Smooth muscle cell of the brain vasculature (primary cell): ENCODE measurements at places on chromosomes 5 and 9.

DNA sequence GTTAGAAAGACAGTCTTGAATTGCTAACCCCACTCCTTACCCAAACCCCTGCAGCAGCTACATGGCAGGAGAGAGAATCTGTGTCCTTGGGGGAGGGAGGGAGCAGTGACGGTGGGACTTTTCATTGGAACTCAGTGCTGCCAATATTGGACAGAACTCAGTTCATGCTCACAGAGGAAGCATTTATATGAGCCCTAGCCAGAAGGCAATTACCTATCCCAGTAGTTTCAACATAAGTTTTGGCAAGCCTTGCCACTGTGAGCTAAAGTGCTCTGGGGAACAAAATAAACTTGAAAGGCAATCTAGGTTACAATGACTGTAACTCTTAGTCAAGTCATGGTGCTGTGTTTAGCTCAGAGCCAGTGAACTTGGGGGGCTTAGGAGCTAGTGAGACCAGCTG, 1013.4 kb upstream of the COX7C start:
- no peak for DNase-seq

- no peak for DNase-seq
Observed at GRCh38 chr9:5532306-5532705, 22.0 kb downstream of the PDCD1LG2 start.

- DNase-seq = no peak
Observed at GRCh38 chr5:123559434-123559775, 47.4 kb downstream of the CSNK1G3 start.

DNA sequence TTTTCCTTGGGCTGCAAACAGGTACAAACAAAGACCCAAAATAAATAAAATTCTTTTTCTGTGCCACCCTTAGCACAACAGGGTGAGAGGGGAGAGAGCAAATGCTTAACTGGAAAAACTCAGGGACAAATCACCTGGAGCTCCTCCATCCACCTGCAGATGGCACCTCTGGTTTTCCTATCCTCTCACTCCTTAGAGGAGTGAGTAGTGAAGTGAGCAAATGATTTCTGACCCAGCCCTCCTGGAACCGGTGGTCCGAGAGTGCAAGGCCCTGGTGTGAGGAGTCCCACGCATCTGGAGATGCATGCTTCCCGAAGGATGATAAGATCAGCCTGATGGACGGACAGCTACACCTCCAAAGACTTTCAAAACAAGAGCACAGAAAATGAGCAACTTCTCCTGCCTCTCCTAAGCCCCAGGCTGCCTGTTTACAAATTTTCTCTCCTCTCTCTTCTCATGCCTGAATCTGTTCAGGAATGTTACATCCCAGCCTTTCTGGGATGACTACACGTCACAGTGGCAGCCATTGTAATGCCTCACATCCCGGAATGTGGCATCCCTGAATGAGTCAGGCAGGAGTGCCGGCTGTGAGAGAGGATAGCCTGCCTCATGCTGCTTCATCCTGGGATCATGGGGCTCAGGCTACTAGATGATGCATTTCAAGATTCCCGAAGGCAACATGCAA, 86.4 kb downstream of the ADRB2 start:
- DNase-seq = peak; percentile 78

DNA sequence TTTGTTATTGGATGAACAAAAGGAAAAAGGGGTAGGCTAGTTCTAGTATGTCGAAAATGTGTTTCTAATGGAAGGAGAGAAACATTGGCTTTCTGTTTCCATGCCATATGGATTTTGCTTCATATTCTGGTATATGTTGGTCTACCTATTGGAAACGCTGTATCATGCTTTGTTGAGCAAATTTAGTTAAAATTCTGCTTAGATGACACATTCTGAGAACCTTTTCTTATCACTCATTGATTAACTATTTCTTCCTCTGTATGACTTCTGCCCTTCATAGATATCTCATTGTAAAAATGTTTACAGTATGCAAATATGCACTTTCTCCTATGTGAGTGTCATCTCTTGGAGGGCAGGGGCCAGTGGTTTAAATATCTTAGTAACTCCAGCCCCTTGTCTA, 68.8 kb upstream of the GPR151 start:
- DNase-seq = no peak

DNA sequence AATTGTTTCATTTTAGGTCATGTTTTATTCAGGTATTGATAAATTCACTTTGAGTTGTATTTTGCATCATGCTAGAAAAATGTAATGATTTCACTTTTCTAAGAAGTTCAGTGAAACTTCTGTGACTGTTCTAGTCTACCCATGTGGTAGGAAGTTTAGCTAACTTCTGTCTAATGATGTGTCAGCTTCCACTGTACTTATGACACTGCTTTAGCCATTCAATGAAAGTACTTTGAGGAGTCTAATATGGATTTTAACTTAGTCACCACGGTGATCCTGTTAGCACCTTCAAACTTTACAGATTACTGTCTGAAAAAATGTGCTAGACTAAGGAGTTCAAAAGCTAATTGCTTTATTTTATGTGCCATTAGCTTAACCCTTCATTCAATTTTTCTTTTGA, 1510.5 kb upstream of the CDH9 start:
- no peak for DNase-seq

DNA sequence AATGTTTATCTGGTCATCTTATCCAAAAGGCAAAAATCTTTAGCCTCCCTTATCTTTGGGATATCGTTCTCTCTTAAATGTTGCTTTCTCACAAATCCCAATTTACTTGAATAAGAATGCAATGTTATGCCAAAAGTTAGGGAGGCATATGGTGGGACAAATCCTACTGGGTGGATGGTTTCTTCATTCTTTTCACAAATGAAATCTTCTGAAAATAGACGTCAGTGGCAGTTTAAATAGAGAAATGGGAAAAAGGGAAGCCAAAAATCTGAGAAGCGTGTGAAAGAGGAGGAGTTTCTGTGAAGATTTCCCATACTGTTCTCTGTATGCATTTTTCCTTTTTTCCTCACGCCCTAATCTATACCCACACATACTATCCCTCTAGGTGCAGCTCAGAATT, 2.5 kb upstream of the PCDHAC1 start:
- DNase-seq = no peak

DNA sequence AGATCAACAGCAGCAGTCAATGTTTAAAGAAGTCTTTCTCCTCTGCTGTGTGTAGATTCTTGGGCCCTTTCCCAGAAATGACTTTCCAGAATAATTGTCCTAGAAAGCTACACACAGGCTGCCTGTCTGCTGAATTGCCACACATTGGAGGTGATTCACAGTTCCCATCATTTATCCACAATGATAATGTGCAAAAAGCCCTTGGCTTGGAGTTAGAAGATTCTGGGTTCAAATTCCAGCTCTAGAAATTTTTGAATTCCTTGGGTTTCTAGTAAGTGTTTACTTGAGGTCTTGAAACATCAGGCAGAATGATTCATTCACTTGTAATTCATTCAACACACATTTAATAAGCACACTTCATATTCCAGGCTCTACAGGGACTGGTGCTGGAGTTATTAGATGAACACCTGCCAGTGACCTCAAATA, 28.6 kb upstream of the EPB41L4B start:
- DNase-seq = no peak

- no peak for DNase-seq
Observed at GRCh38 chr5:32778403-32778802, 67.3 kb downstream of the NPR3 start.

DNA sequence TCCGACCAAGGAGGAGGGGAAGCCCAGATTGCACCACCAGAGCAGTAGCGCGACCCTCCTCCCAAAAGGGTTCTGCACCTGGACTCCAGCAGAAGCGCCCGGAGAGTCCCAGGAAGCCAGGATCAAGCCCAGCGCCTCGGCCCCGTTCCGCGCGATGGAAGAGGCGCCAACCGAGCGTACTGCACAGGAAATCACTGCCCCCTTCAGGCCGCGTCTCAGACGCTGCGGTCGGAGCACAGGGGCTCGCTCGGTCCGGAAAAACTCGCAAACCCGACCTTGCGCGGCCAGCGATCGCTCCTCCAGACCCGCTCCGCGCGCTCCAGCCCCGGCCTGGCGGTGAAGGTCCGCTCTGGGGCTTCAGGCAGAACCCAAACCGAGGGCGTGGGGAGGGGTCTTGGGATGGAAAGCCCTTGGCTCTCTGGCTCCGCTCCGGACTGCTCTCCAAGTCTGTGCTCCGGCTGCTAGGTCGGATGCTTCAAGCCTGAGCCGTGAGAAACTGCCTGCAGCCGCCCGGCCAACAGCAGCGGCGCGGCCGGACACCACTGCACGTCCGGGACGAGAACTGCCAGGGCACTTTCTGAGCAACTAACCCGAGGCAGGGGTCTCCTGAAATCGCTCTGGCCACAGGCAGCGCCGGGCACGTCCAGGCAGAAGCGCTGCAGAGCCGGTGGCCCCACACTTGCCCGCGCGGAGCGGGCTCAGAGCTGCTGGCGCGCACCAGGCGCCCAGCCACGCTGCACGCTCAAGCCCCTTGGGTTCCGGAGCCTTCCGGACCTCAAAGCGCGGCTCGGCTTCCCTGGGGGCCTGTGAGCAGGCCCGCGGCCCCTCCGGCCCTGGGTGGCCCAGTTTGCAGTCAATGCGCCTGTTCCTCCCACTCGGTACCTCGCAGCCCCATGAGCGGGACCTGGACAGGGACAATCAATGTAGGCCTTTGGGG, 1.3 kb downstream of the GABBR2 start:
- no peak for DNase-seq

GRCh38 chr9:27627188-27627564, 53.9 kb upstream of the C9orf72 start:
- DNase-seq = no peak

- DNase-seq = no peak
Observed at GRCh38 chr5:9009931-9010651, 535.8 kb downstream of the SEMA5A start.

DNA sequence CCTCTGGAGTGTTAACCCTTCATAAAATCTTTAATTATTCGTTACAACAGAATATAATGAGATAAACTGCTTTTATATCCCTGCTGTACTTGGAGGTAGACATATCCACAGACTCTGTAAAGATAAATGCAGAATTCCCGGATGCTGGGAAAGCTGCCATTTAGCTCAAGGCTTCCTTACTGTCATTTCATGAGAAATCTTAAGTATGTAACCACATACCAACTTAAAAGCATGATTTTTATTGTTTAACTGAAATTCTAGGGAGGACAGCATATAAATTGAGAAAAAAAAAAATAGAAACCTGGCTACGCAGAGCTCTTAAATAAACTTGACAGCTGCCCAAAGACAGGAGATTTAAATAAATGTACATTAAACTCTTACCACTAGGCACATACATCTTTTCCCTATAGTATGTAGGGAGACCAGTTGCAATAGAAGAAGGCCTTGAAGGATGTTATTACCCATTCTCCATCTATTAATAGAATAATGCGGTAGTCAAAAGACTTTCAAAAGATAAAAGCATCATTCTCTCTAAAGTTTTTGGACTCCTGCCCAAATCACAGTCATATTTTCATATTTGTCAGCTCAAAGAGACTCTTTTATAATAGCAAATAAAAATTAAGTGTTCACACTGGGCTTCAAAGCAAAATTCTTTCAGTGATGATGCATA, 373.8 kb downstream of the NDUFS4 start:
- DNase-seq = no peak

- no peak for DNase-seq
Observed at GRCh38 chr9:20623021-20623747, 885 bp upstream of the MLLT3 start.

DNA sequence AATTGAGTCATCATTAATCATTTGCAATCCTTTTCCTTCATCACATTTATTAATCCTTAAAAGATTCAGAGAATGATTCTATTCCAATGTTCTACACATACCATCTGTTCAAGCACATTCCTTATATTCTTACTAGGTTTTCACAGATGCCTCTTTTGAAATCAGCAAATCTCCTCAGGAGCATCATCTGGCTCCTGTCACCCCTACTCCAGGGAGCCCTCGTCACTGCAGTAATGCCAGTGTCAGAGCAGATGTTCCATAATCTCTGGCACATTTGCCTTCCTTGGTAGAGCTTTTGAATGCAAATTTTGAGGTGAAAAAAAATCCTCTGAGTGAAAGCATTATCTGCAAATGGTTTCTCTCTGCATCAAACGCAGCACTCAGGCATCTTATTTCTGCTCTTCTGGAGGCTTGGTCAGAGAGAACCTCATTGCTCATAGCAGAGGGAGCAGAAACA, 7.6 kb upstream of the KCNV2 start:
- no peak for DNase-seq

- peak; percentile 33 for DNase-seq
Observed at GRCh38 chr9:116391306-116391900, 237.8 kb downstream of the PAPPA start.

DNA sequence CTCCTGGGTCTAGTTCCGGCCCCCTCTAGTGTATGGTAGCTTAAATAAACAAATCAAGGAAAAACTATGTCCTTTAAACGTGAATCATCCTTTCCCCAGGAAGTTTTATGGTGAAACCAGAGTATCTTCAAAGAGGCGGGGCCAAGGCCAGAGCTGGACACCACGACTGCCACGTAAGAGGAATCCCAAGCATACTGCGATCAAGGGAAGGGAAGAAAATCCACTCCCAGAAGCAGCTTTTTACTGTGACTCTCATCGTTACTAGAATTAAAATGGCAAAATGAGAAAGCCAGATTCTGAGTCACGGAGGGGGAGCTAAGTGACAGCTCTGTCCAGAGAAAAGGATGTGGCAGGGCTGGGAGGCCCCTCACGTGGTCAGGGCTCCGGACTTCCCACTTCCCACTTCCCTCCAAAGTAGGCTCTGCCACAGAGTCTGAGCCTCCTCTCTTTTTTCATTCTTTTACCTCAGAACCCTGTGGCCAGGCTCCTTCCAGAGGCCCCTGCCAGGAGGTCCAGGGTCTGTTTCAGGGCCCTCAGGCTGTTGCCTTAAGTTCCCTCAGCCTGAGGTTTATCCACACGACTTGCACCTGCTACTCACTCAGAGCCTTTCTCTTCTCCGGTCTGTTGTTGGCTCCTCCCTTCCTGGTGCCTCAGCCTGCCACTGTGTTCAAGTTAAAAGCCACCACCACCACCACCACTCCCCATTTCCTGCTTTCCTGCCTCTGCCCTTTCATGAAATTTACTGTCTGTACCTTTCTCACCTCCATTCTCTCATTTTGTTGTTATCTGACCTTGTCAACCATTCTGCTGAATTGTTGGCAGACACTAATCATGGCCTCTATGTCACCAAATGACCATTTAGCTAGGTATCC, 1.4 kb upstream of the GLRX start:
- peak; percentile 74 for DNase-seq

DNA sequence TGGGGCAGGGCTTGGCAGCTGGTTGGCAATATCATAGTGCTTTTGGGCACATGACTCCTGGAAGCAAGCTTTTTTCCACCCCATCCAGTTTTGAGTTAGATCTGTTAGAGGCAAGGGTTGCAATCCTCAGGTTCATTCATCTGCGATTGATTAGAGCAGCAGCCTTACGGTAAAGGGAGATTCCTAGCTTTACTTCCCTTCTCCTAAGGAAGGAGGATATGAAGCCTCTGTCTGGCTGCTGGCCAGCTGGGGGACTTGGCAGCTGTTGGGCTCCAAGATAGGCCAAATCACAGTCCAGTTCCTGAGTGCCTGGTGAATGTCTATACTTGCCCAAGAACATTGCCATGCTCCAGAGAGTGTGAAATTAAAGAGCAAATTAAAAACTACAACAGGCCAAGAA, 113.4 kb upstream of the CCNH start:
- DNase-seq = no peak

GRCh38 chr9:109430231-109430630, 67.9 kb downstream of the PTPN3 start:
- DNase-seq = no peak

- DNase-seq = no peak
Observed at GRCh38 chr5:20678386-20678785, 690.4 kb upstream of the CDH18 start.
